ENCODE measurements at places on chromosomes 2 and 18.
A peak's percentile ranks its signal among the peaks of the same experiment; 100 is the strongest.

DNA sequence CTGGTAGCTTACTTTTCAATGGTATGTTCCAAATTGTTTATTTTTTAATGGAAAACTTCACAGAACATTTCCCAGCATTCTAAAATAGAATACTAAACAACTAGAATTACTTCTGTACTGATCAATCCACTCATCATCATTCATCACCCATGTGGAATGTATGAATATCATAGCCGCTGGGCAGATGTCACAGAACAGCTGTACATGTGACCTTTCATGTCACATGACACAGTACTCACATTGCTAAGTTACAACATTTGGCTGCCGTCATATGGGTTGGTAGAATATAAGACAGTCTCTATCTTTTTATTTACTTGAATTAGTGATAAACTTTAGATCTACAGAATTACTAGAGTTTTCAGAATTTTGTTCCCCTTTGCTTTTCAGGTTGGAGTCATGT is 387.6 kb downstream of the ZEB2 start:
- peak; percentile 76 for DNase-seq

- no peak for DNase-seq
Observed at GRCh38 chr18:57373017-57373416, 20.7 kb downstream of the ST8SIA3 start.

GRCh38 chr18:36419900-36420531 is 122.5 kb downstream of the FHOD3 start:
- DNase-seq = peak; percentile 73

- DNase-seq = peak; percentile 47
Observed at GRCh38 chr2:191521608-191522208, 156.2 kb upstream of the NABP1 start.

DNA sequence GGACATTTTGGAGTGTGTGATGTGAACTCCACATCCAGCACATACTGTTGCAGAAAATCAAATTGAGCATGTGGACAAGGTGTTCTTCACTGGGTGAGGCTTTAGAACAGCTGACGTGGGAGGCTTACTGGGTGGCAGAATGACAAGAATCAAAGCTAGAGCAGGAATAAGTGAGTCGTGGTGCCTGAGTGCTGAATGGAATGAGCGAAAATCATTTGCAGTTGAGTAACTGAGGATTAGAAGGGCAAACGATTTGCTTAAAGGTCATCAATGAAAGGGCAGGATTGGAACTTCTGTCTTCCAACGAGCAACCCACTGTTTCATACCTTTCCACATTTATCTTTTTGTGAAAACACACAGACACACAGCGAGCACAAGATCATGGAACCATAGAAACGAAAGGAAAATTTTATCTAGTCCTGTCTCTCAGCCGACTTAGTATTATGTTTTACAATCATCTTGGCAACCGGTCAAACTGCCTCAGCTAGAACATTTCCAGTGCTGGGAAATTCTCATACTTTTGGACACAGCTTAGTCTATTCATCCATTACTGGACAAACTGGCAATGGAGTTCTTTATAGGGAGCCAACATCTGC is 7.2 kb upstream of the DAW1 start:
- DNase-seq = peak; percentile 31
